NCI-H69 (cell line): ENCODE measurements at places on chromosomes 13 and 19.
A peak's percentile ranks its signal among the peaks of the same experiment; 100 is the strongest.

DNA sequence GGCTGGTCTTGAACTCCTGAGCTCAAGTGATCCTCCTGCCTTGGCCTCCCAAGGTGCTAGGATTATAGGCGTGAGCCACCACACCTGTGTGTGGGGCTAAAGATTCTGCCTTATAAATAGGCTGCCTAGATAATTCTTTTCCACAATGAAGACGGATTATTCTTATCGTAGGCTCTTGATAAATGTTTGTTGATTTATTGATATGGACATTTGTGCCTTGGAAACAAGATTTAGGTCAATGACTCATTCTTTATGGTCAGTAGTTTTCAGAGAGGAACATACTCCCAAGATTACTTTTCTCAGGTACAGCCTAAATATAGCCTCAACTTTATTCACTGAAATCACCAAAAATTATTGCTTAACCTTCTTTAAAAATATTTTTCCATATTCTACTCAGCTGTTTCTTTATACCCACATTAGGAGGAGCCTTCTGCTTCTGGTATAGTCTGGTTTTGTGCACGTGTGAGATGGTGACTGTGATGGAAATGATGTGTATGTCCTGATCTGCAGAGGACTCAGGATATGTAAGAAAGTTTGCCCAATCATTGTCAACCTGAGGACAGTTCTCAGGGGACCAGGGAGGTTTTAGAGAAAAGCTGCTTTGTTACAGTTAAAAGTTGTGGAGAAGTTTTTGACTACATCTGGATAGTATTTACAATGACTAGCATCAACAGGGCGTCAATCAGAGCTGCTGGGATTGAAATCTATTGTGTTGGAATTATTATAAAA is 208.9 kb downstream of the DNAJC15 start:
- DNase-seq, result no peak

DNA sequence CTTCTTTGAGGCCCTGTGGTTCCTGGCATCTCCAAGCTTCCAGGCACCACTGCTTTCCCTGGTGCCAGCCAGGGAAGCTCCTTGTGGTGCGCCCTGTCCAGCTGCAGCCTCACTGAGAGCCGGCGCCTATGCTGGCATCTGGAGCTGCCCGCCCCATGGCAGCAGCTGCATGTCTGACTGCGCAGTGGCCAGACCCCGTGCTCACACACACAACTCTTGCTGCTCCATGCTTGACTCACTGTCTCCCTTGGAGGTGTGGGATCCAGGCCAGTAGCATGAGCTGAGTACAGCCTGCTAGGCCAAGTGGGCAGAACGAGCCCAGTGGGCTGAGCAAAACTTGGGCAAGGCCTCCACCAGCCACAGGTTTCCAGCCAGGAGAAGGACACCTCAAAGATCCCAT is 11.5 kb upstream of the SUPT20H start:
- no peak for DNase-seq

GRCh38 chr13:69959046-69959445 is 148.6 kb upstream of the ATXN8OS start:
- DNase-seq, result peak; percentile 74

GRCh38 chr13:28719227-28720055 is 671 bp upstream of the SLC46A3 start:
- no peak for DNase-seq

- peak; percentile 32 for DNase-seq
Measured at GRCh38 chr19:45076851-45077730, 813 bp upstream of the ZNF296 start.

DNA sequence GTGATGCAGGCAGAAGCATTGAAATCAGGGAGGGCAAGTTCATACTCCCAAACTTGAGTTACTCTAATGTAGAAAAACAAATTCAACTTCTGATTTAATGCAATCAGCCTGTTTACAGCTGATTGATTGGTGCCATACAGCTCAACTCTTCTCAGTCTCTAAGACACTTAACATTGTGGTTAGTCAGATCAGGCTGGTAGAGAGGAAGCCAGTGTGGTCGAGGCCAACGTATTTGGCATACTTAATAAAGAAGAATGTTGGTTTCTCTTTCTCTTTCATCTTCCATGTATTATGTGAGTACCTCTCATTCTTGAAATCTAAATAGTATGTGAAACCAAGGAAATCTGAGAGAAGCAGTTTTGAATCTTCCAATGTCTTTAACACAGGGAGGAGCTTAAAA is 255.0 kb upstream of the SLITRK1 start:
- no peak for DNase-seq

- DNase-seq, result no peak
Measured at GRCh38 chr13:51556740-51557139, 27.5 kb upstream of the WDFY2 start.

GRCh38 chr19:57314146-57314545 is 6.1 kb upstream of the ZNF543 start:
- DNase-seq, result peak; percentile 38

GRCh38 chr13:73939603-73940002 is 194.6 kb downstream of the KLF12 start:
- no peak for DNase-seq

GRCh38 chr19:12868540-12869112 is 12.6 kb downstream of the DNASE2 start:
- DNase-seq, result peak; percentile 40

DNA sequence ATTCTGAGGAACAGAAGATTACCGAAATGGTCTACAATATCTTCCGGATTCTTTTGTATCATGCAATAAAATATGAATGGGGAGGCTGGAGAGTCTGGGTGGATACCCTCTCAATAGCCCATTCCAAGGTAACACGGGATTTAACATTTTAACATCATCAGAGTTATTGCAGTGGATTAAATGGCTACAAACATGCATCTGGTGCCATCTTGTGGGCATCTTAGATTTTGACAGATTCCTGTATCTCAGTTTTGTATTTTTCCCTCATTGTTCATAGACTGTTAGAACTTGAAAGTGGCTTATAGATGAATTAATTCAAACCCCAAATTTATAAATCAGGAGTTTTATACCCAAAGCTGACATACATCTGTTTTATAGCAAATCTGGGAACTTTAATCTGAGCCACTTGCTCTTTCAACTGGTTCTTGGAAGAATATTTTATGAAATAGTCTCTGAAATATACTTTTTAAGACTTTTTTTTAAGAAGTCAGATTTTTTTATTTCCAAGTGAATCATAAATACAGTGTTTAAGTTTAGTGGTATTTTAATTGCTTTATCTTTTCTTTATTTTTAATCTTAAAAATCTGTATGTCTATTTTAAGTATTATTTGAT is 215.2 kb downstream of the NBEA start:
- peak; percentile 51 for DNase-seq

DNA sequence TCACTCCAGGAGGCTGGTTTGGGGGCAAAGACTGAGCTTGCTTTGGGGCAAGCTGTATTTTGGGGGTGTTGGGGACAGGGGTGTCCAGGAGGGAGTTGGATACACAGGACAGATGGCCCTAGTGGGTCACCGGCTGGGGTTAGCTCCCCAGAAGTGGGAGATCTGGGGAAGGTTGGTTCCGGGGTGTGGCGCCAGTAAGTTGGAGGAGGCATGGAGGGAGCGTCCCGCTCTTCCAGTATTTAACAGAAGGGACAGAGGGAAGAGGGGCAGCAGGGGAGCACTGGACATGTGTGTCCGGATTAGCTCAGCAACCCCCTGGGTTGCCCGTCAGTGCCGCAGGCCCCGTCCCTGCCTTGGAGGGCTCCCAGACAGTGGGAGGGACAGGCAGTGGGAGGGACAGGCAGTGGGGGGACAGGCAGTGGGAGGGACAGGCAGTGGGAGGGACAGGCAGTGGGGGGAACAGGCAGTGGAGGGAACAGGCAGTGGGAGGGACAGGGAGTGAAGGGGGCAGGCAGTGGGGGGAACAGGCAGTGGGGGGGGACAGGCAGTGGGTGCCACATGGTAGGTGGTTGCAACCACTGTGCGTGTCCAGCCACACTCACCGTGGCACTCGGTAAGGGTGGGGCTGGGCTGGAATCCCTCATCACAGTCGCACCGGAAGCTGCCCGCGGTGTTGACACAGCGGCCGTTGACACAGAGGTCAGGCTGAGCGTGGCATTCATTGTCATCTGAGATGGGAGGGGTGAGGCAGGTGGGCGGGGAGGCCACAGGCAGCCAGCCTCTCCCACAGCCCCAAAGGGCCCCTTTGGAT is 33.2 kb downstream of the CCL25 start:
- peak; percentile 62 for DNase-seq

- no peak for DNase-seq
Measured at GRCh38 chr13:27120011-27120410, 51.6 kb downstream of the USP12 start.

GRCh38 chr13:109651854-109652253 is 134.5 kb downstream of the IRS2 start:
- no peak for DNase-seq

- DNase-seq, result no peak
Measured at GRCh38 chr13:40679480-40679985, 13.1 kb upstream of the FOXO1 start.

DNA sequence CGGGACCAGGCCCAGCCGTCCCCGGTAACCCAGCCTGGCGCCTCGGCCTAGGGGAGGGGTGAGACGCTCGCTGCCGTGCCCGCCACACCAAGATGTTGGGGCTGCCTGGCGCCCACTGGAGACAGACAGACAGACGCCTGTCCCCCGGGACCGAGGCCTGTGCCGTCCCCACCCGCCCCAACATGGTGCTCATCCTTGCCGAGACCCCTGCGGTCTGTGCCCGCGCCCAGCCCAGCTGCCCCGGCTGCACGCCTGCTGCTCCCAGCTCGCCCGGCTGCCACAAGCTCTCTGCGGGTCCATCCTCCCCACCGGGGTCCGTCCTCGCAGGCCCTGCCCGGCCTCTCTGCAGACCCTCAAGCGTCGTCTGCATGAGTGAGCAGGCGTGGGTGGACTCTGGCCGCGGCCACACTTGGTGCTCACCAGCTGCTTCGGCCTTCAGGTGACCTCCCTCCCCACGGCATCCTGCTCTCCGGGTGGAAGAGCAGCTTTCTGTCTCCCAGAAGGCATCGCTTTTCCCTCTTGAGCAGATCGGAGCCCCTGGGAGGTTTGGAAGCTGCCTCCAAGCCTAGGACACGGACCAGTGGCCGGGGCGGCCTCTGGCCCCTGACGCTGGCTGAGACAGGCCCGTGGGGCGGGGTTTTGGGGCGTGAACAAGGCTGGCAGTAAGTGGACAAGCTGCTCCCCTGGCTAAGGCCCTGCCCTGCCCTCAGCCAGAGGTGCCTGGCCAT is 6.7 kb upstream of the TMPRSS9 start:
- no peak for DNase-seq

- DNase-seq, result peak; percentile 60
Measured at GRCh38 chr13:112059457-112060281, 7.3 kb upstream of the SOX1 start.
